Fibroblast of lung (primary cell): ENCODE measurements at places on chromosomes 5 and 9. TPM values are rescaled to one million over a fixed set of nuclear protein-coding genes. Genes with fewer than 3 reads are reported as not detected.

PCDHGA9 gene
- total RNA-seq = 2.6 and 4.8 TPM in 2 replicates

CHSY3 gene
- total RNA-seq = 0.99 and 1.3 TPM in 2 replicates

SPINK13 gene
- not detected in 2 replicates for total RNA-seq

DND1 gene
- total RNA-seq = under 0.01 and 0.33 TPM in 2 replicates

RAB14 gene
- total RNA-seq = 18.5 and 29.1 TPM in 2 replicates

GABRA1 gene
- not detected in 2 replicates for total RNA-seq

INSL6 gene
- not detected in 2 replicates for total RNA-seq

CBY3 gene
- total RNA-seq = not detected in 2 replicates

DNAJC21 gene
- total RNA-seq = 49.8 and 64.4 TPM in 2 replicates

BRD9 gene
- total RNA-seq = 31.6 and 35.3 TPM in 2 replicates

PCDHB12 gene
- 0.26 and 0.66 TPM in 2 replicates for total RNA-seq

KCTD16 gene
- 1.0 and 1.2 TPM in 2 replicates for total RNA-seq

PTPRD gene
- 3.3 and 4.8 TPM in 2 replicates for total RNA-seq

NUDT12 gene
- 9.8 and 15.4 TPM in 2 replicates for total RNA-seq

PDE6A gene
- total RNA-seq = under 0.01 TPM in 2 replicates

SUSD3 gene
- total RNA-seq = 2.8 and 4.6 TPM in 2 replicates

EXOSC2 gene
- total RNA-seq = 22.0 and 27.7 TPM in 2 replicates

EIF4E1B gene
- total RNA-seq = not detected in 2 replicates

TXN gene
- 212 and 355 TPM in 2 replicates for total RNA-seq

C5orf58 gene
- total RNA-seq = not detected in 2 replicates

CD274 gene
- total RNA-seq = 3.3 and 5.9 TPM in 2 replicates

PKD2L2 gene
- 0.26 TPM in 1 of 2 replicates, not detected in the other for total RNA-seq

PRDM9 gene
- not detected in 2 replicates for total RNA-seq

PCDHB2 gene
- 1.8 and 4.6 TPM in 2 replicates for total RNA-seq

PCA3 gene
- not detected in 2 replicates for total RNA-seq

HTR4 gene
- total RNA-seq = not detected in 2 replicates

TEX53 gene
- total RNA-seq = not detected in 2 replicates

LHX3 gene
- total RNA-seq = not detected in 2 replicates

SPINK4 gene
- not detected in 2 replicates for total RNA-seq

PCDHGA6 gene
- 3.1 and 4.8 TPM in 2 replicates for total RNA-seq

ORM2 gene
- not detected in 2 replicates for total RNA-seq
